ENCODE measurements at places on chromosomes 3 and 15. TPM values are rescaled to one million over a fixed set of nuclear protein-coding genes. Genes with fewer than 3 reads are reported as not detected.

PLS1 gene
- polyA plus RNA-seq: 28.9 TPM

ADAMTSL3 gene
- 2.8 TPM for polyA plus RNA-seq

EPHB1 gene
- polyA plus RNA-seq: 5.9 TPM

ECE2 gene
- polyA plus RNA-seq: not detected

UCN2 gene
- polyA plus RNA-seq: 0.37 TPM

CP gene
- 0.70 TPM for polyA plus RNA-seq

ERICH6 gene
- polyA plus RNA-seq: 1.0 TPM

PCLAF gene
- polyA plus RNA-seq: 54.7 TPM

CCDC191 gene
- polyA plus RNA-seq: 31.1 TPM

CPN2 gene
- 0.80 TPM for polyA plus RNA-seq

SST gene
- not detected for polyA plus RNA-seq

BNC1 gene
- 0.17 TPM for polyA plus RNA-seq
